T-helper 22 cell (primary cell): ENCODE measurements at places on chromosomes 12 and 14.

GRCh38 chr14:55410876-55411275, 754 bp downstream of the ATG14 start:
- DNase-seq: no peak

DNA sequence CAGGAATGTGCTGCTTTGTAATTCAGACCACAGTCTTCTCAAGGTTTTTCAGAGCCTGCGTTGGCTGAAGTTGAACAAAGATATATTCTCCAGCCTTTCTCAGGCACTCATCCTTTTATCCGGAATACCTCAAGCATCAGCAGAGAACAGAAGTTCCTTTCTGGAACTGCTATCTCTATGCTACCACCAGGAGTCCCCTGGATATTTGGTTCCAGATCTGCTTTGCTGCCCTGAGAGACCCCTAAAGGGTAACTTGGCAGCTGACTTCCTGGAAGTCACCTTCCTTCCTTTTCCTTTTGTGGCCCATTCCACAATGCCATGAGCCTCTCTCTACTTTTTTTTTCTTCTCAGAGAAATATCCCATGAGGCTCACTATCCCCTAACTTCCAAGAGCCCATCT, 188.2 kb downstream of the PLCZ1 start:
- no peak for DNase-seq

DNA sequence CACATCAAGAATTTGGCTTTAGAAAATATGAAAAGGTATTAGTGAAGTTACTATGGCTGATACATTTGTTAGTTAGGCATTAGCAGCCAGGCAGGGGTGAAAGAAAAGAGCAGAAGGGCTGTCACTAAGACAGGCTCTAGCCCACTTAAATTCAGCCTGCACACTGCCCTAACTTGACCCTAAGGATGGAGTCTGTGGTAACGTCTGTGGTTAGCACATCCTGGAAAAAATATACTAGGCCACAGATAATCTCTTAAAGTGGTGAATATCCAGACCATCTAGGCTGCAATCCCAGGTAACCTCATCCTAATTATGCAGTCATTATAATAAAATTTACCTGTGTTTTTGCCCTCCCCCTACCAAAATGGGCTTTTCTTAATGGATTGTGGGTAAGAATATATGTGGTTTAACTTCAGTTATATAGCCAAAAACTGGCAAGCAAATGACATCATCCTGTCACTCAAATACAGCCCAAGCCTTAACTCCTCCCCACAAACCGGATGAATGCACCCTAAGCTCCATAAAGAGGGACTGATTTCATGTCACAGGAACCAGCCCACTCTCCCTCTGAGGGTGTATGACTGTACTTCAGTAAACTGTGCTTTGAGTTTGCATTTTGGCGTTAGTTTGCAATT, 440.9 kb downstream of the LRFN5 start:
- DNase-seq: no peak

DNA sequence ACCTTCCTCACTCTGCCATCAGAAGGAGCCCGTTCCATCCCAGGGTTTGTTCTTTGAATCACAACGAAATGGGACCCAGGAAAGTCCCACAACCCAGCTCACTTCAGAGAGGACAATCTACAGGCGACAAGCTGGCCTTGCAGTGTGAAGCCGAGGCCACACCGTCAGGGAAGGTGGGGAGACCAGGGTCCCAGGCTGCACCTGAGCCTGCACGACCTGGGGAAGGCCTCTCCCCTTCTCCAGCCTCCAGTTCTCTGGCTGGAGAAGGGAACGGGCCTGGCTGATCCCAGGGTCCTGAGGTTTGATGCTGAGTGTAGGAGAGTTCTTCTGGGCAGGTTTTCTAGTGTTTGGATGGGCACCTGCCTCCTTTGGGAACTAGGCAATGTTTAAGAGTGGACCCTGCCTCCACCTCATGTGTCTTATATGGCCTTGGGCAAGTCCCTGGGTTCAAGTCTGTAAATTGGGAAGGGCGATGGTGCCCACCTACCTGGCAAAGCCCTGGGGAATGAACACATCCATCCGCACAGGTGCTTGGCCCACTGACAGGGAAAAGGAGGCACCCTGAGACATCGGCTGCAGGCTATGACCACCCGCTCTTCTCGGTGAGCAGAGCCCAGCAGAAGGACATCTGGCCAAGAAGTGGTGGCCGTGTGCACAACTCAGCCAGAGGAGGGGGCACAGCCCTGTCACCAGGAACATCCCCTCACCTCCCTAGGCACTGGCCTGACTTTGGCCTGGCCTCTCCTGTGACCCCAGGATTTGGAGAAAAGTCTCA, 77.9 kb upstream of the BCL11B start:
- DNase-seq: no peak

- DNase-seq: no peak
These were observed 144.2 kb upstream of the ABCD2 start for GRCh38 chr12:39763890-39764169.

DNA sequence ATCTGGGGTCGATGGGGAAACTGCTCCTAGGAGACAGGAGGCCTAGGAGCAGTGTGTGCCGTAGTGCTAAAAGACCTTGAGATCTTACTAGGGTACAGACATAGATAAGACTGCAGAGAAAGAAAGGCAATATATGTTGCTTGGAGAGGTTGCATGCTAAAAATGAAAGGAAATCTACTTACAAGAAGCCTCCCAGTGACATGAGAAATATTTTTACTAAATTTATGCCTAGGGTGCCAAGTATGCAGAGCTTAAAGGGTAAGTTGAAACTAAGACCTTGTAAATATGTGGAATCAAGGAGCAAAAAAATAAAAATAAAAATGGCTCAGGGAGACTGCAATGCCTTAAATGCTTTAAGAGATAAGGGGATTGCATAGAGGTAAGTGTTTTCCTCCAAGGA, 74.8 kb downstream of the PDE6H start:
- DNase-seq: no peak

GRCh38 chr12:110548678-110549077, 34.4 kb downstream of the PPTC7 start:
- no peak for DNase-seq

GRCh38 chr12:117098361-117099217, 627 bp downstream of the TESC start:
- no peak for DNase-seq

DNA sequence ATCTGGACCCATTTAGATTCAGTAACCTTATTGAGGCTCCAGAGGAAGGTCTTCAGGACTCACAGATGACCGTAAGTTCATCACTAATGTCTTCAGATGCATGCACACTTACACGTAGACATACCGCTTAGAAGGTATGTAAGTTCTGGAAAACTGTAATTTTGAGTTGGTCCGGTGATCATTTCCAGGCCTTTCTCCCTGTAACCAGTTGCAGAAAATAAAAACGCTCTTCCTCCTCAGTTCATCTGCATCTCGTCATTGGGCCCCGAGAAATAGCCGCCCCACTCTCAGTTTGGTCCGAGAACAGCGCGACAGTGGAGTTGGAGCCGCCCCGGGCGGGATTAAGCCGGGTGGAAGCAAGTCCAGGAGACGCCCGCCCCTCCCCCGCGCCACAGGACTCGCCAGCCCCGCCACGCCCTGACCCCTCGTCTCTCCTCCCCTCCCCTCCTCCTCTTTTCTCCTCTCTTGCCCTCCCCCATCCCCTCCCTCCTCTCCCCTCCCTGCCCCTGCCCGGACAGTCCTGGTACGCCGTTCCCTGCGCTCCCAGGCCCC, 83.7 kb downstream of the TNFAIP2 start:
- no peak for DNase-seq

GRCh38 chr12:95216711-95217376, 423 bp downstream of the FGD6 start:
- DNase-seq: no peak

- no peak for DNase-seq
These were observed 100.5 kb upstream of the SSTR1 start for GRCh38 chr14:38107216-38107631.

DNA sequence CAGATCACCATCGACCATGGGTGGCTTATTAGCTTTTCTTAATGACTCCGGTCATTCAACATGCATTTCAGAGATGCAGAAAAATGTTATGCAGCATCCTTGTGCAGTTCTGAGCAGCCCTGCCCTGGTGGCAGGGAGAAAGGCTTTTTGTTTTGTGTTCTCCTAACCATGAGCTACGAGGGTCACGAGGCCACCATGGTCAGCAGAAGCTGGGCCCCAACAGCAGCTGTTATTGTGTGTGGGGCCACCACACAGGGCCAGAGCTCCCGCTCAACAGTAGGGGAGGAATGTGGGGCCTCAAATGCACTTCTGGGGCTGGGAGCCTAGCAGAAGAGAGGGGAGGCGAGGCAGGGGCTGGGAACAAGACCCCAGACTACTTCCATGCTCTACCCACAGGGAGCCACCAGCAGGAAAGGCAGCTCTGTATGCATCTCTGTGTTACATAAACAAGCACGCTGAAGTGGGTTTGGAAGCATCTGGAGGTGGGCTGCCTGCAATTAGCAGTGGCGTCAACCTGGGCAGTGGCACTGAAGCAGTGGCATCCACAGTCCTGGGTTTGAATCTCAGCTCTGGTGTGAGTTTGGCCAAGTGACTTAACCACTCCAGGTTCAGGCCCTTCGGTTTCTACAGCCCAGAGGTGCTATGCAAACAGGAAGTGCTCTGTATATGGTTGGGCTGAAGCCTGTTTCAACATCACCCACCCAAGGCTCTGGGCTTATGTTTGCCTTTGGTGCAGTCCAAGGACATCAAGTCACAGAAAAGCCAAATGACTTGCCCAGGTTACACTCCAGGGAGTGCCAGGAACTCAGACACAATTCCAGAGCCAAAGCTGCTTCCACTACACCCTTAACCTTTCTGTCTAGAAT, 16.3 kb downstream of the GLTP start:
- DNase-seq: no peak

DNA sequence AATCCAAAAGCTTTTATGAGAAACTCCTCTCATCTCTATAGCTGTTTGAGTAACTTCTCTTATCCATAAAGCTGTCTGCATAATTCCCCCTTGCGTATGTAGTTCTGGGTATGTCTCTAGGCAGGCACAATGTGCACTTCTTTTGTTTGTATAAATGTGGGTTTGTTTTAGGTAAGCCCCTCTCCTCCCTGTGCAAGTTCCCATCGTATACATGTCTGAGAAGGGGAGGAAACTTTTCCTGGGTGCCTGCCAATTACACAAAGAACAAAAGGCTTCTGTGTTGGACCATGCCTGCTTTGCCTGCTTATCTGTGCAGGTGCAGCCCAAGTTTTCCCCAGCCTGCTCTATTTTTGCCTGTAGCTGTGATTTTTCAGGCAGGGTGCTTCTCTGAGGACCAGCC, 96.7 kb downstream of the CCER1 start:
- no peak for DNase-seq

GRCh38 chr14:28116716-28117115, 649.9 kb upstream of the FOXG1 start:
- no peak for DNase-seq

GRCh38 chr14:79631276-79631675, 580.0 kb downstream of the DIO2 start:
- no peak for DNase-seq

- no peak for DNase-seq
These were observed 2.6 kb downstream of the DNAJC22 start for GRCh38 chr12:49349266-49349665.

DNA sequence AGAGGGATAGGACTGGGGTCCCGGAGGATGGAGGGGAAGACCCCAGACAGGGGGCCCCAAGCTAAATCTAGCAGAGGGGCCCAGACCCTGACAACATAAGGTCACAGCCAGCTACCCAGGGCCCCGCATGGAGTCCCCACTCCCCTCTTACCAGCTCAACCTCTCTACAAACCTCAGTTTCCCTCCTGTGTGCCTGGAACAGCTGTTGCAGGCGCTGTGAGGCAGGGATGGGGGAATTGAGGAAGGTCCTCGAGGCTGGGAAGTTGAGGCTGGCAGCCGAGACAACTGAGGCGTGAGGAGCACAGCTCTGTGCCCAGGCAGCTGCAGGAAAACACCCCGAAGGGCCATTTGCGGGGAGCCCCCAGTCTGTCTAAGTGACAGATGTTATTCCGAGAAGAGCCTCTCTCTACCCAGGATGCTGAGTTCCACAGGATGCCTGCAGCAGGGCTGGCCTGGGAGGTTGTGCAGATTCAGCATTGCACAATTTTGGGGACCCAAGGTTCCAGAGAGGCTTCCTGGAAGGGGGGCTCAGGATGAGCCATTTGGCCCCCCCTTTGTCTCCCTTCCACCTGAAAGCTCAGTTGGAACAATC, 42.7 kb upstream of the NCOR2 start:
- no peak for DNase-seq

DNA sequence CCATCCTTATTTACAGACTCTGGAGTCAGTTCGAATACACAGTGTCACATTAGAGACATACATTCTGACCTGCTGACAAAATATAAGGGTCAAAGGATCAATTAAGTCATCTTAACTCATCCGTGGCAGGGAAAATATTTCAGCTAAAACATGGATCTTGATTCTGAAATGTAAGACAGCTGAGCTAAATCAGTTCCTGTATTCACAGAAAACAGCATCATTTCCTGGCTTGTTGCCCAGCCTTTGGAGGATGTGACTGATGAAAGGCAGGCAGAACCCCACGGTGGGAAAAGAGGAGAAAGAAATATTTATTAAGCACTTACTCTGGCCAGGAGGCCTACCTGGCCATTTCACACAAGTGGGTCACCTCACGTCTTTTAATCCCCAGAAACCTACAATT, 101.9 kb downstream of the GAS2L3 start:
- no peak for DNase-seq

DNA sequence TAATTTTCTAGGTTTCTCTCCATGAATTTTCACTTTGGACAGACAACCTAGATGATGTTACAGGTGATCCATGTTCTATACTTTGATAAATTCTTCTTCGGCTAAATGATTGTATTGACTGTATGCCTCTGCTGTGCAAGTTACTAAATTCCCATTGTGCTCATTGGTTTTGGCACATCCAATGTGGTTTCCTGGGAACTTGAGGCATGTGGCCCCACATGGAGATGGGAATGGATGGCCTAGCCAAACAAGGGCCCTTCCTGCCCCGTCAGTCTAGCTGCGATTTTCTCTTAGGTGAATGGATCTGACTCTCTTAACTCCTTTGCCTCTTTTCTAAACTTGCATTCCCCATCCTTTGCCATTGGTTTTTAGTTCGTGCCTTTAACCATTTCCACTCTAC, 186.2 kb downstream of the PELI2 start:
- DNase-seq: no peak

- no peak for DNase-seq
These were observed 5.2 kb downstream of the P2RX4 start for GRCh38 chr12:121214855-121215745.

DNA sequence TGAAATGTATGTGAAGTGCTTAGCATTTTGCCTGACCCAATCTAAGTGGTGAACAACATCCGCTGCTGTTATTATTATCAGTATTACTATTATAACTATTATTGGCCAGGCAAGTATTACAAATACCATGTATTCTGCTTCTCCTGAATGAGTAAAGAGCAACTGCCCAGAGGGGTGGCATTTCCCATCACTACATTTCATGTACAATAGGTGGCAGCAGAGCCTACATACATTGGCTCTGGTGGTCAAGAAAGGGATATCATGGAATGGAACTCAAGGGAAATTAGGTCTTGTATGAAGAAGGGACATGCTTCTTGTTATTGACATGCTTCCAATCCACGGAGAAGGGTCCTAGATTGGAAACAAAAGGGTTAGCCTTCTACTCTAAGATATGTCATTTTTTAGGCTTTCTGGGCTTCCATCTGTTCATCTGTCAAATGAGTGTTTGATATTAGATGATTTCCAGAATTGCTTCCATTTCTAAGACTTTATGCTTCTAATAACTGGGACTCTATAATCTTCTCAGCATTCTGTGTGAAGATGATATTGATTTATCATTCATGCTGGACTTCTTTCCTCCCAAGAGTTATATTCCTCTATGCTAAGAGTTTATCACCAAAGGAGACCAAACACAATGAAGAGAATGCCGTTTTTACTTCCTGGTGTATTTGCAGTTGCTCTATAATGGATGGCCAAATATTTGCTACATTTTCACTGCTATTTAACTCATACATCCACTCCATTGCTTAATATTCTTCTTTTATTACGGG, 239.1 kb downstream of the SSPN start:
- no peak for DNase-seq
